ENCODE measurements at places on chromosomes 5 and 9. TPM values are rescaled to one million over a fixed set of nuclear protein-coding genes. Genes with fewer than 3 reads are reported as not detected.

DNA sequence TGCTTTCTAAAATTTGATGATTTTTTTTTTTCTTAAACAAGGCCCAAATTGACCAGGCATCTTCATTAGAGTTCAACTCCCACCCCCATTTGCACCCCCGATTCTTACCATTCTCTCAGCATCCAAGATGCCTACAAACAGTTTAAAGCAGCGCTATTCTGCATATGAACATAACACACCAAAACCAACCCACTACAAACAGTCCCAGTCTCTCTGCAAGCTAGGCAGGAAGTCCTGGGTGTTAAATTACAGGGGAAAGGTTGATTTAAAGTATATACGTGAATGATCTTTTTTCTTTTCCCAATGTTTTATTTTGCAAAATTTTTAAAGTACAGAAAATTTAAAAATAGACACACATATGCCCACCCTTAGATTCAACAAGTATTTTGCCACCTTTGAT, 127.0 kb downstream of the ADAMTS12 start:
- no peaks in the 10 kb centered on the region for H3K36me3 ChIP-seq
- no peak overlapping the region for H3K4me3 ChIP-seq
- no peak overlapping the region for H3K27ac ChIP-seq
- no peak for DNase-seq
- no peaks in the 10 kb centered on the region for H3K27me3 ChIP-seq

DNA sequence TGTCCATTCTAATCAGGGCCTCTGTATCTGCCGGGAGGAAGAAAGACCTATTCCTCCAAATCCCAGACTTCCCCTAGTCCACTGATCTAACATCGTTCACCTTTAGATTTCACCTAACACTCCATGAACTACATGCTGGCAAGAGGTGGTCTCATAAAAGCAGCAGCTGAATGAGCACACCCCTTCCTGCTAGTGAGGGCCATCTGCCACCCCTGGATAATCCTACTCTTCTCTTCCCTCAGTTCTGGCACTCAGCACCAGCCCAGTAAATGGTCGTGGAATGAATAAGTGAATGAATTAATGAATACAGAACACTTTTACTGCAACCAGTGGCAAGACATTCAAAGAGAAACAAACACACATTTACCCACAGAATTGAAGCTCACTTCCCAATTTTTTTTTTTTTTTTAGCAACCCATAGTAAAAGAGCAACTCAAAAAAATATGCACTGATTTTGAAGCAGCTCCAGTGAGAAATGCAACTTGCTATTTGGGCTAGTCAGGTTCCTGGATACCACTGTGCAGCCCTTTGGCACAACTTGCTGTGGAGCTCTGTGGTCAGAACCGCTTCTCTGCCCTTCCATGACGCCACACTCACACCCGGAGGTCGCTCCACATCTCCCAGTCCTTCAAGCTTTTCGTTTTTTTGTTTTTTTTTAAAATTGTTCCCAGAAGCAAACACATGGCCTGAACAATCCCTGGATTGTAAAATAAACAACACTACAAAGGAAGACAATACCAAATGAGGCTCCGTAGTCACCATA, 6.2 kb downstream of the RNF183 start:
- no peak overlapping the region for H3K4me3 ChIP-seq
- H3K4me1 ChIP-seq, result no peaks in the 10 kb centered on the region
- H3K27ac ChIP-seq, result no peak overlapping the region
- no peaks in the 10 kb centered on the region for H3K27me3 ChIP-seq
- no peaks in the 10 kb centered on the region for H3K36me3 ChIP-seq

DNA sequence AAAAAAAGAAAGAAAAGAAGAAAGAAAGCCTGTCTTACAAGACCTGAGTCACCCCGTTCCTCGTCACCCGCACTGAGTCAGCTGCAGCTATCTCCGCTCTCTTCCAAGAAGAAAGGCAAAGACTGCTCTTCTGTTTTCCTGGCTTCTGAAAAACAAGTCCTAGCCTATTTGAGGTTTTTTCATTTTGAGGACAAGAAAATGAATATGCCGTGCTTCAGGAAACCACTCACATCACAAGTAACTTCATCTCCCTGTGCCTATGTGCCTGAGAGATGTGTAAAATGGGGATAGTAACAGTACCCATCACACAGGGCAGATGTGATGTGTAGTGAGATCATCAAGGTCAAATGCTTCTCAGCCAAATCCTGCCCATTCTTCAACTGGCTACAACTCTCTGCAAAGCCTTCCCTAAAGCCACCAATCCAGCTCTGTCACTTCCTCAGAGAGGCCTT, 78.4 kb downstream of the GLDC start:
- DNase-seq, result no peak
- H3K27me3 ChIP-seq, result no peaks in the 10 kb centered on the region
- H3K4me1 ChIP-seq, result no peaks in the 10 kb centered on the region
- no peak overlapping the region for H3K27ac ChIP-seq
- no peaks in the 10 kb centered on the region for H3K36me3 ChIP-seq

GRCh38 chr5:126884269-126884819, 107.4 kb downstream of the LMNB1 start:
- no peaks in the 10 kb centered on the region for H3K4me1 ChIP-seq
- no peaks in the 10 kb centered on the region for H3K27me3 ChIP-seq
- H3K36me3 ChIP-seq, result no peaks in the 10 kb centered on the region
- H3K27ac ChIP-seq, result no peak overlapping the region

GRCh38 chr5:126503602-126504104, 80.4 kb downstream of the GRAMD2B start:
- no peak overlapping the region for H3K4me3 ChIP-seq
- H3K36me3 ChIP-seq, result no peaks in the 10 kb centered on the region
- no peaks in the 10 kb centered on the region for H3K27me3 ChIP-seq
- DNase-seq, result no peak
- H3K4me1 ChIP-seq, result no peaks in the 10 kb centered on the region

GRCh38 chr9:114394523-114395333, 6.9 kb upstream of the AKNA start:
- H3K27me3 ChIP-seq, result no peaks in the 10 kb centered on the region
- H3K27ac ChIP-seq, result no peak overlapping the region
- no peak for DNase-seq
- no peak overlapping the region for H3K4me3 ChIP-seq
- peaks cover 15% of the 10 kb centered on the region for H3K4me1 ChIP-seq

- DNase-seq, result no peak
- no peak overlapping the region for H3K27ac ChIP-seq
- no peaks in the 10 kb centered on the region for H3K36me3 ChIP-seq
- H3K4me3 ChIP-seq, result no peak overlapping the region
- peaks cover 6% of the 10 kb centered on the region for H3K4me1 ChIP-seq
These were observed 1.2 kb downstream of the BNC2 start for GRCh38 chr9:16869131-16869881.

Gene HRCT1
- not detected for total RNA-seq

- H3K36me3 ChIP-seq, result no peaks in the 10 kb centered on the region
- H3K27me3 ChIP-seq, result no peaks in the 10 kb centered on the region
- no peaks in the 10 kb centered on the region for H3K4me1 ChIP-seq
- H3K4me3 ChIP-seq, result no peak overlapping the region
- no peak overlapping the region for H3K27ac ChIP-seq
These were observed 23.8 kb upstream of the LRRC14B start for GRCh38 chr5:167511-167910.

Gene NTNG2
- not detected for total RNA-seq

Gene PHYKPL
- total RNA-seq, result 78.2 TPM

Gene BARHL1
- total RNA-seq, result not detected

DNA sequence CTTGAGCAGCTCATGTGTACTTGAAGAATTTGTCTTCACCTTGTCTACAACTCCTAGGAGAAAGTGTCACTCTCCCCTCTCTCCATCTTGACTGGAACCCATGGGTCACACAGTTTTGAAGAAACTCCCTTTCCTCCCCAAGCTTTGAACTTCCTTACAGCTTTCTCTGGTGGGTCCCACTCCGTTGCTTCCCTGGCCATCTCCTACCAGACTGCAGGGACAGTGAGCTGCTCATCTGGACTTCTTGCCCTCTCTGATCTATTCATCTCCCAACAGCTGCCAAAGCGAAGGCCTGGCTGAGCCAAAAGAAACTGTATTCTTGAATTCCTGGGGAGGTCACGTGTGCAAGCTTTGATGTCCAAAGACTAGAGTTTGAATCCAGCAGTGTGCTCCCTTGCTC, 22.7 kb upstream of the CXCL14 start:
- H3K36me3 ChIP-seq, result no peaks in the 10 kb centered on the region
- H3K4me1 ChIP-seq, result peaks cover 30% of the 10 kb centered on the region
- H3K27ac ChIP-seq, result no peak overlapping the region
- H3K27me3 ChIP-seq, result no peaks in the 10 kb centered on the region
- no peak overlapping the region for H3K4me3 ChIP-seq

DNA sequence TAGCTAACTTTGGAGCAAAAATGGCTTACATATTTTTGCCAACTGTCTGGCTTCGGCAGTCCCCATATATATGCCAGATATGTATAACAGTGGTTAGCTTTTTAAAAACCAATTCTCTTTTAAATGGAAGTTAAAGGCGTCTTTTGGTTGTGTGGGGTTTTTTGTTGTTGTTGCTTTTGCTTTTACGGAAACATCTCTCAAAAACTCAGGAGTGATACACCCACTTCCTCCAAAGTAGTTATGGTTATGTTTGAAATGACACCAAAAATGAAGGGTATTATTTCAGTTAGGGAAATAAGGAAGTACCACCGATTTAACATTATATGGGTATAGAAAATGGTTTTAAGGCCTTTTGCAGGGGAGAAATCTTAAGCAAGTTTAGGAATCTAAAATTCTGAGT, 2.3 kb downstream of the CNOT8 start:
- H3K4me3 ChIP-seq, result no peak overlapping the region
- 0 out of 2 replicates have a peak, but pooled peaks cover 3% of the 10 kb centered on the region for H3K36me3 ChIP-seq
- no peak overlapping the region for H3K27ac ChIP-seq
- peaks cover 7% of the 10 kb centered on the region for H3K4me1 ChIP-seq
- H3K27me3 ChIP-seq, result no peaks in the 10 kb centered on the region

DNA sequence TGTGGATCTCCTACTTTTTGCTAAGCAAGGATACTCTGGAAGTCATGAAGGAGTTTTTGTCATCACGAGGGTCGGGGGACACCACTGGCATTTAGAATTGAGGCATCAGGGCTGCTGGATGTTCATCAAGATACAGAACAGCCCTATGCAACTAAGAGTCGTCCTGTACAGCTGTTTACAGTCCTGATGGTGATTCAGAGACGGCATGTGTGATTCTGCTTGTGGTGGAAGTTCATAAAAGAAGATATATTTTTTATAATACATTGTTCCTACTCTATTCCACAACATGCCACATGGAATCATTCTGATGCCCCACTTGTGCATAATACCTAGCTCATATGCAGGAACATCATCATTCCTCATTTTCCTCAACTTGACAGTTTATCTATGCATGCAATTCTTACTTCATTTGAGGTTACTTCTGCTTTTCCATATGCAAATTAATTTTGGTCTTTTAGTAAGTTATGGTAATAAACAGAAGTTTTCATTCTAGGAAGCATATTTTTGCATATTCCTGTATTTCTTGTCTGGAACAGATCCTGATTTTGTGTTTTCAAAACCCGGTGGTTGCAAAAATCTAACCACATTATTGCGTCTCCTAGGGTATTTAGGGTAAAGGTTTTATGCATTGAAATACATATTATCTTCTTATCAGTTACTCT, 155.2 kb downstream of the ARHGEF28 start:
- no peak for DNase-seq
- H3K4me3 ChIP-seq, result no peak overlapping the region
- no peaks in the 10 kb centered on the region for H3K27me3 ChIP-seq
- H3K36me3 ChIP-seq, result no peaks in the 10 kb centered on the region
- H3K4me1 ChIP-seq, result no peaks in the 10 kb centered on the region

GRCh38 chr5:53940921-53941320, 369.5 kb downstream of the ARL15 start:
- H3K27me3 ChIP-seq, result no peaks in the 10 kb centered on the region
- no peaks in the 10 kb centered on the region for H3K4me1 ChIP-seq
- H3K27ac ChIP-seq, result no peak overlapping the region
- no peak for DNase-seq

- H3K27me3 ChIP-seq, result no peaks in the 10 kb centered on the region
- no peak for DNase-seq
- H3K36me3 ChIP-seq, result no peaks in the 10 kb centered on the region
These were observed 59.6 kb upstream of the C5orf58 start for GRCh38 chr5:170173227-170173626.

Gene LHX6
- 7.6 TPM for total RNA-seq

DNA sequence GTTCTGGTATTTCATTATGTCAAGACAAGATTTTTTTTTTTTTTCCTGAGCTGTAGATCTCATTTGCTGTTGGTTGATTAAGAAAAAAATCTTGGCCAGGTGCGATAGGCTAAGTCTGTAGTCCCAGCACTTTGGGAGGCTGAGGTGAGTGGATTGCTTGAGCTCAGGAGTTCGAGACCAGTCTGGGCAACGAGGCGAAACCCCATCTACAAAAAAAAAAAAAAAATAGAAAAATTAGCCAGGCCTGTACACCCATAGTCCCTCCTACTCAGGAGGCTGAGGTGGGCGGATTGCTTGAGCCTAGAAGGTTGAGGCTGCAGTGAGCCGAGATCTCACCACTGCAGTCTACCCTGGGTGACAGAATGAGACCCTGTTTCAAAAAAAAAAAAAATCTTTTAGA, 12.2 kb downstream of the CDC42SE2 start:
- H3K27me3 ChIP-seq, result no peaks in the 10 kb centered on the region
- DNase-seq, result no peak
- H3K36me3 ChIP-seq, result no peaks in the 10 kb centered on the region
- H3K27ac ChIP-seq, result no peak overlapping the region
- no peak overlapping the region for H3K4me3 ChIP-seq

Gene GRM6
- total RNA-seq, result not detected

Gene NTMT1
- total RNA-seq, result 44.1 TPM

GRCh38 chr5:122156724-122157325, 27.5 kb downstream of the ZNF474 start:
- H3K27ac ChIP-seq, result no peak overlapping the region
- no peak overlapping the region for H3K4me3 ChIP-seq
- no peaks in the 10 kb centered on the region for H3K27me3 ChIP-seq
- no peak for DNase-seq

DNA sequence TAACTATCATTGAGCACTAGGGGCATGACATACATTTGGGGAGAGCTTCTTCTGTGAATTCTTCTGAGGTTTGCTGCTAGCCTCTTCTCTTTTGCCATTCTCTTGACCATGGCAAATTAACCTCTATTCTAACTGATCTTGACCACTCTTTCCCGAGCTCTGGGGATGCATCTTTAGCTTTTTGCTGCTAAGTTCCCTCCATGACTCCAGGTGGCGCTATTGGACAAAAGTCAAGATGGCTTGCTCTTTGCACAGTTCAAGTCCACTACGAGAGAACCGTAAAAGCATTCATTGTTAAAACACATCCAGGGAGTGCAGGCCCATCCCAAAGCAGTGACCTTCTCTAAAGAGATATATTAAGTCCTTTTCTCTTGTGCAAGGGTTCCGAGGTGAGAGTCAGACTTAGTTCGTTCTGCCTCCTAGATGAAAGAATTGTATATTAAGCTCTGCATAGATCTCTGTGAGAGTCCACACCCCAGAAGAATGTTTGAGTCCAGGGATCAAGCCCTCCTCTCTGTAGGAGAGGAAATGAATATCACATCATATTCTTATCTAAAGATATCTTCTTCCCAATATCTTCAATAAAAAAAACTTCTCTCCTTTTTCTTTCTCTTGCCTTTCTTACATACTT, 1152.9 kb upstream of the CDH6 start:
- H3K4me3 ChIP-seq, result no peak overlapping the region
- H3K27me3 ChIP-seq, result no peaks in the 10 kb centered on the region
- no peaks in the 10 kb centered on the region for H3K36me3 ChIP-seq
- no peaks in the 10 kb centered on the region for H3K4me1 ChIP-seq
- DNase-seq, result peak; percentile 69

Gene UNC5A
- 0.14 TPM for total RNA-seq
